ENCODE measurements at places on chromosomes 7 and 10.

DNA sequence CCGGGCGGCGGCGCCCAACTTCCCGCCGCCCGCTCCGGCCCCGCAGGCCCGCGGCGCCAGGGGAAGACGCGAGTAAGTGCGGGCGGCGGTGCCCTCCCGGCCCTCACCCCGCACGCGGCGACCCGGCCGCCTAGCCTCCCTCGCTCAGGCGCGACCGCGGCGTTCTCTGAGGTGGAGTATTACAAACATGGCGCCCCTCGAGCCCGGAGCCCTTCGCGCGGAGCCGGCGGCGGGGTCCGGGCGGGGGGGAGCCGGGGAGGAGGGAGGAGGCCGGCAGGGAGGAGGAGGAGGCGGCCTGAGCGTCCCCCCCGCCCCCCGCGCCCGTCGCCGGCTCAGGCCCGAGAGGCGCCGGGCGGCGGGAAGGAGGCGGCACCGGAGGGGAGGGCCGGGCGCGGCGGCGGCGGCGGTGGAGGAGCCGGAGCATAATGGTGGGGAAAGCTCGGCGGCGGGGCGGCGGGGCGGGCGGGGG lies at the start of gene ZMYND11:
TSS of gene ZMYND11 (plus strand) at position 324 of the 469 bp plus-strand sequence. CDS start 44,558 bp downstream, outside the sequence.
- DNase-seq: peak; percentile 65

GRCh38 chr10:131759347-131759746 lies 141.5 kb upstream of the PPP2R2D start:
- no peak for DNase-seq

DNA sequence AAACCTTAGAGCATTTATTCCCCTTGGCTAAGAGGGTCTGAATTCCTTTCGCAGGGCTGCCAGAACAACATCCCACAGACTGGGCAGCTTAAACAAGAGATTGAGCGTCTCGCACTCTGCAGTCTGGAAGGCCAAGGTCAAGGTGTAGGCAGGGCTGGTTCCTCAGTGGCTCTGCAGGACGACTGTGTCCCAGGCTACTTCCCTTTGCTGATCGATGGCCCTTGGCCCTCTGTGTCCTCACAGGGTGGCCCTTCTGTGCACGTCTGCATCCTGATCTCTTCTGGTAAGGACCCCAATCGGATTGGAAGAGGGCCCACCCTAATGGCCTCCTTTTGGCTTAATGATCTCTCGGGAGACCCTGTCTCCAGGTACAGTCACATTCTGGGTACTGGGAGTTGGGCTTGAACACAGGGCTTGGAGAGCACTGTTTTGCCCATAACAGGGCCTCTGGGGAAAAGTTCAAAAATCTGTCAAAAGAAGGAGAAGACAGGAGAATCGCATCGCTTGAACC lies 35.1 kb upstream of the DNAJB6 start:
- DNase-seq: no peak

DNA sequence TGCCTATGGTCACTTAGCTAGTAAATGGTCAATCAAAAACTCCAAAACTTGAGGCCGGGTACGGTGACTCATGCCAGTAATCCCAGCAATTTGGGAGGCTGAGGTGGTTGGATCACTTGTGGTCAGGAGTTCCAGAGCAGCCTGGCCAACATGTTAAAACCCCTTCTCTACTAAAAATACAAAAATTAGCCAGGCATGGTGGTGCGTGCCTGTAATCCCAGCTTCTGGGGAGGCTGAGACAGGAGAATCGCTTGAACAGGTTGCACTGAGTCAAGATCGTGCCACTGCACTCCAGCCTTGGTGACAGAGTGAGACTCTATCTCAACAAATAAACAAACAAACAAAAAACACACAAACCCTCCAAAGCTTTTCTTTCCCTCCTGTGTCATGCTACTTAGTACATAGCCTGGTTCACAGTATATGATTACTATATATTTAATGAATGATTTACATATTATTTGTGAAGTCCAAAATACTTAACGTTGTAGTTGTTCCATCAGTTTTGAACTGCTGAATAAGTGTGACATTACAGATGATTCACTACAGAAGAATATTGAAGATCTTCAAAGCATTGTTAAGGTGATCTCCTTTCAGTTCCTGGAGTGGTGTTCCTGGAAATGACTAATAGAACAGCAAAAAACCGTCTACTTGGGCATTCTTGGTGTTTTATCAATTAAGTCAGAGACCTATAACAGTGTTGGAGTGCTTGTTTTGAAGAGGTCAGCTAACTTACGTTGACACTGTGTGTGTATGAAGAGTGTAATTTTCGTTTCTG lies 72.9 kb downstream of the ADK start:
- no peak for DNase-seq

DNA sequence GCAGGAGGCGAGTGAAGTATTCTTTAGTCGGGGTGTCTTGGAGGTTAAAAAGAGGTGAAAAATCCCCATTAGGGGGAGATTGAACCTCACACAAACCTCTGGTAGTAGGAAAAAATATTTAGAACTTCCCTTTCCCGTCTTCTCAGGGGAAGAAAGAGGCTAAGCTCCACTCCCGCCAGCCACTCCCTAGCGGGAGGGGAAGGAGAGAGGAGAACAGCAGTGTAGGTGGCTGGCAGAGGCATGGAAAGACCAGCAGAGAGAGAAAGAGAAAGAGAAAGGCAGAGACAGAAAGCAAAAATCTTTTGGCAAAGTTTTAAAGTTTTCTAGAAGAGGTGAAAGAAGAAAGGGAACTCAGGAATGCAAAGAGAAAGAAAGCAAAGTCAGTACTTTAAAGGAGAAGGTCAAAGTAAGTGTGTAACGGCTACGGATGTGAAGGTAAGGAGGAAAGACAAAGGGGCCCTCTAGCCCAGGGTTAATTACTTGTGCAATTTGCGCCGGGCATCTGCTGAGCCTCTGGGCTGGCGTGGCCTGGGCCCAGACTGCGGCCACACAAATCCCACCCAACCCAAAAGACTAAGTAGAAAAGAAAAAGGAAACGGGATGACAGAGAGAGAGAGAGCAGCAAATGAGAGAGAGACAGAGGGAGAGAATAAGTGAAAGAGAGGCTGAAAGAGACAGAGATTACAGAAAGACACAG lies 72.3 kb upstream of the ZNF746 start:
- DNase-seq: no peak

- no peak for DNase-seq
These were observed 34.9 kb downstream of the CHST15 start for GRCh38 chr10:124058346-124059003.
